GM23248 (cell line): ENCODE measurements at places on chromosomes 12 and 14.

- DNase-seq, result no peak
Observed at GRCh38 chr12:93704122-93704521, 26.9 kb downstream of the CRADD start.

DNA sequence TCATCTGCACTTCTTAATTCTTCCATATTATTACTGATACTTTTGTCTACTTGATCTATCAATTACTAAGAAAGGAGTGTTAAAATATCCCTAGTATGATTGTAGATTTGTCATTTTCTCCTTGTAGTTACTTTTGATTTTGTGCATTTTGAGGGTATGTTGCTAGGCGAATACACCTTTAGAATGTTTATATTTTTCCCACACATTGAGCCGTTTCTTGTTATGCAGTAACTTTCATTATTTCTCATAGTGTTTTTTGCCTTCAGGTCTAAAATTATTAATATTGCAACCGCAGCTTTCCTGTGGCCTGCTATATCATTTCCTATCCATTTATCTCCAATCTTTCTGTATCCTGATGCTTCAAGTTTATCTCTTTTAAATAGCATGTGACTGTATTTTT lies 44.6 kb upstream of the C12orf42 start:
- no peak for DNase-seq

DNA sequence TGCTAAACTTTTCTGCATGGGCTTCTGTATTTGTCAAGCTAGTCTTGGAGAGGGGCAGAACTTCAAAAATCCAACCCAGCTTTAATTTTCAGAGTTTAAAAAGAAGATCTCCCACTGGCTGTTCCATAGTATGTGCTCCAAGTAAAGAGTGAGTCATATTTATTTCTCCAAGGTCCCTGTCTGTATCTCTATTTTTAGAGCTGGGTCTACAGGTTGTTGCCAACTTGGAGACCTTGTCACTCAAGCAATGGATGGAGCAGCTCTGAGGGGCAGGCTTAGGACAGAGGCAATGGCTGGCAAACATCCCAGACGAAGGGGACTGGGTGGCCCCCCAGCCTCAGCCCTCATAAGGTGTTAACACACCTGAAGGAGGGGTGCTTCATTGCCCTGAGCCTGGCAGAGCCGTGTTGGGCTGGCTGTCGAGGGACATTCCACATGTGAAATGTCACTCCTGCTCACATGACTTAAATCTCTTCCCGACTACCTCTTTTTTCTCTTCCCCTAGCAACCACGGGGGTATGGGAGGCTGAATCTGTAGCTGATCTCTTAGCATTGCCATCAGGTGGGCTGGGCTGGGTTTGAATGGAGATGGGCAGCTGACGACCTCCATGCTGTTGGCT lies 103.1 kb downstream of the SMOC1 start:
- no peak for DNase-seq

DNA sequence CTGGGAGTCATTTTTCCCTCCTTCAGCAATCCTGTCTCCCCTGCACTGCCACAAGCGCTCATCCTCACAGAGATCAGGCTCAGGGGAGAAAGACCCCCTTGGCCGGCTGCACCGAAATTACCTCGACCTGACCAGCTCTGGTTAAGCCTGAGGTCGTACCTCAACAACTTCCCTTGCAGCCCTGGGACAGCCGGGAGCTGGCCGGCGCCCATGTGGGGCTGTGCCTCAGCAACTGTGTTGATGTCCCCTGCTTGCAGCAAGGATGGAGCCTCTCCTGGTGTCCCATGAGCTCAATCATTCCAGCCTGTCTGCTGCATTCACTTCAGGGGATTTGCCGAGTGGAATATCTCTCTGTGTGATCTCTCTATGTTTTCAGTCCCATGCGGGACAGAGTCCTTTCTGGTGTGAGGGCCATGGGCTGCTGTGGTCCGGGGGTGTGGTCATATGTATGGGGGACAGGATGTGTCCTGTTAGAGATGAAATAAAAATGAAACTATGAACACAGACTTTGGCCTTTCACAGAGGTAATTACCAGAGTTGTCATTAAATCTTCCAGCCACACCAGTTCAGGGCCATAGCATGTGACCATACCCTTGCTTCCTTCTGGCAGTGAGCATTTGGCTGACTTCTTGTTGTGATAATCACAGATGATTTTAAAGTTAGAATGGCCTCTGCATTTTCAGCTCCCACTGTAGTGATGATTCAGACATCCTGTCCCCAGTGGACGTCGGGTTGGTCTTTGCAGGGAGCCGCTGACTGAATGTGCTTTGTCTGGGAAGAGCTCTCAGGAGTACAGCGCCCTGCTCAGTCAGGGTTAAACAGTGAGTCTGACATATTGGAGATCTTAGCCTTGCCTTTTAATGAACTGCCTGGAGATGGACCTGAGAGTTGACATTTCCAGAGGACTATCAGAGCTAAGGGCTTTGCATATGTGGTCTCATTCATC lies 405.9 kb downstream of the AACS start:
- DNase-seq, result no peak

DNA sequence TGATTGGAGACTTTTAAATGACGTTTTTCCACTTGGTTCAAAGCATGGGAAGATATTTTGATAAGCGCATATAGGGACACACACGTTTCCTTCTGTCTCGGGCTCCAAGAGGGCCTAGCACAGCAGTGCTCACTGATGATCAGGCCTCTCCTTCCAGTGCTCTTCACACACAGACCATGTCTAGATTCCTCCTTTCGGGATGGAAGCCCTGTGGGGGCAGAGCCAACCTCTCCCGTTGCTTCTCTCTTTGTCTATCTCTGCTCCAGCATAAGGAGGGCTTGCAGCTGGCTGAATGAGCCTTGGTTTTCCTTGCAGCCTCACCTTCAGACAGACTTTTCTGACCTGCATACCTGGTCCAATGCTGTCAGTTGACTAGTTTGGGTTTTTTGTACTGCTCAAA lies 22.3 kb downstream of the GPRC5D start:
- no peak for DNase-seq

- DNase-seq, result no peak
Observed at GRCh38 chr12:72872996-72873395, 600.8 kb downstream of the TRHDE start.

GRCh38 chr12:88241862-88242570 lies 99.9 kb downstream of the TMTC3 start:
- DNase-seq, result peak; percentile 96

GRCh38 chr12:40616383-40616915 lies 75.8 kb upstream of the CNTN1 start:
- no peak for DNase-seq

GRCh38 chr14:33986804-33987203 lies 35.9 kb upstream of the EGLN3 start:
- peak; percentile 86 for DNase-seq

DNA sequence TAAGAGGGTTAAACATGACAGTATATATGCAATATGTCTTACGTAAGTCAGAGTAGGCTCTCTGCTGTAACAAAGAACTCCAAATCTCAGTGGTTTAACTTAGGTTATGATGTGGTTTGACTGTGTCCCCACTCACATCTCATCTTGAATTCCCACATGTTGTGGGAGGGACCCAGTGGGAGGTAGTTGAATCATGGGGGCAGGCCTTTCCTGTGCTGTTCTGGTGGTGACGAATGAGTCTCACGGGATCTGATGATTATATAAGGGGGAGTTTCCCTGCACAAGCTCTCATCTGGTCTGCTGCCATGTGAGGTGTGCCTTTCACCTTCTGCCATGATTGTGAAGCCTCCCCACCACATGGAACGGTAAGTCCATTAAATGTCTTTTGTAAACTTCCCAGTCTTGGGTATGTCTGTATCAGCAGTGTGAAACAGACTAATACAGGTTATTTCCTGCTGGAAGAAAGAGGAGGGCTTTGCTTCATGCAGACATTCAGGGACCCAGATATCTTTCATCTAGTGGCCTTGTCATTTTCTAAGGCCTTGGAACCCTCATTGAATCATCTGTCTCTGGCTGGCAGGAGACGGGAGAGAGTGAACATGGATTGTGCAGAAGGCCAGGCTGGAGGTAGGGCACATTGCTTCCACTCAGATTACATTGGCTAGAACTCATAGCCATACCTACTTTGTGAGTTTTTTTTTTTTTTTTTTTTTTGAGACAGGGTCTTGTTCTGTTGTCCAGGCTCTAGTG lies 96.1 kb downstream of the CRADD start:
- DNase-seq, result peak; percentile 53

GRCh38 chr14:103561381-103562178 lies 877 bp downstream of the BAG5 start:
- DNase-seq, result peak; percentile 86

DNA sequence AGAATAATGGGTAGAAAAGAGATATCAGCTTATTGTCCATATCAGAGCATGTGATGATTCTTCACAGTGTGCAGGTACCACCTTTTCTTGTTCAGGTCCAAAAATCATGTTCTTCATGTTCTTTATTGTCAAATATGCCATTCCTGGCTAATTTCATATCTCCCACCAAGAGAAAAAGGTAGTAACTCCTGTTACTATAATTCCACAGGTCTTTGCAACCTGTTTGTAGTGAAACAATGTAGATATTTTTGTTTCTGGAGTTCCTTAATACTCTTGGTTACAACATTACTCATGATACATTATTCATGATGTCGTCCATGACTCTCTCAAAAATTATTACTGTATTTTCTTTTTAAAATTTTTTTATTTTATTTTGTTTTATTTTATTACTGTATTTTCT lies 11.3 kb upstream of the TMBIM6 start:
- no peak for DNase-seq

- DNase-seq, result peak; percentile 88
Observed at GRCh38 chr14:21486640-21487087, 9.7 kb downstream of the TOX4 start.

GRCh38 chr12:16349131-16349460 lies 1.7 kb downstream of the MGST1 start:
- DNase-seq, result peak; percentile 98

- DNase-seq, result peak; percentile 48
Observed at GRCh38 chr12:91926848-91927247, 218.8 kb downstream of the BTG1 start.

DNA sequence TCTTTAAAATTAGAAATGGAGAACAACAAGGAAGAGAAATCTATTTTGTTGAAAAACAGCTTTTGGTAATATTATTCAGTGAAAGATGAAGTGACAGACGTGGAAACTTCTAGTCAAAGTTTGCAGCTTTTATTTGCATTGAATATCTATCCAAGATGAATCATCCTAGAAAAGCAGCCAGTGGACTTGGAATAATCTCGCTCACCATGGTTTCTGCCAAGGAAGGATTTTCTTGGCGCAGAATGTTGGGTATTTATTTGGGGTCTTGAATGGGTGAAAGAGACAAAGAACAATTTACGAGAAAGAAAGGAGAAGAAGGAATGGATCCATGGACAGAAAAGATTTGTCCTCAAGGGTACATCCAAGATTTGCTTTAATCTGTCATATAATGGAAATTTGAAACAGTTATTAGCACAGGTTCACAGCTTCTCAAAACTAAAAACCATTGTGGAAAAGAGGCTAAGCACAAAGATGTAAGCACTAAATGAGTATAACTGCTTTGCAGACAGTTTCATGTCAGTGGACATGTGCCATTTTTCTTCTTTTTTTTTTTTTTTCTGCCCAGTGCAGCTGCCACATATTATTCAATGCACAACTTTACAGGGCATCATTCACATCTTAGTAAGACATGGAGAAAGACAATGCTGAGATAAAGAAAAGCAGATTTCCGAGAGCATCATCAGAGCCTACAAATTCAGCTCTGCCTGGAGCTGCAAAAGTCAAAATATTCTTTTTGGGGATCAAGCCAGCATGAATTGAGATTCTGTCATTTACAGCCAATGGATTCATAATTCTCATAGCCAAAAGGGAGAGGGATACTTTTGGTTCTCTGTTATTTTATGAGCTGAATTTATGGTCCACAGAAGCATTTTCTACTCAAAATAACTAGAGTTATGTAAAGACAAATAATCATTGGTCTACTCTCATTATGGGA lies 333.7 kb downstream of the DAD1 start:
- no peak for DNase-seq

DNA sequence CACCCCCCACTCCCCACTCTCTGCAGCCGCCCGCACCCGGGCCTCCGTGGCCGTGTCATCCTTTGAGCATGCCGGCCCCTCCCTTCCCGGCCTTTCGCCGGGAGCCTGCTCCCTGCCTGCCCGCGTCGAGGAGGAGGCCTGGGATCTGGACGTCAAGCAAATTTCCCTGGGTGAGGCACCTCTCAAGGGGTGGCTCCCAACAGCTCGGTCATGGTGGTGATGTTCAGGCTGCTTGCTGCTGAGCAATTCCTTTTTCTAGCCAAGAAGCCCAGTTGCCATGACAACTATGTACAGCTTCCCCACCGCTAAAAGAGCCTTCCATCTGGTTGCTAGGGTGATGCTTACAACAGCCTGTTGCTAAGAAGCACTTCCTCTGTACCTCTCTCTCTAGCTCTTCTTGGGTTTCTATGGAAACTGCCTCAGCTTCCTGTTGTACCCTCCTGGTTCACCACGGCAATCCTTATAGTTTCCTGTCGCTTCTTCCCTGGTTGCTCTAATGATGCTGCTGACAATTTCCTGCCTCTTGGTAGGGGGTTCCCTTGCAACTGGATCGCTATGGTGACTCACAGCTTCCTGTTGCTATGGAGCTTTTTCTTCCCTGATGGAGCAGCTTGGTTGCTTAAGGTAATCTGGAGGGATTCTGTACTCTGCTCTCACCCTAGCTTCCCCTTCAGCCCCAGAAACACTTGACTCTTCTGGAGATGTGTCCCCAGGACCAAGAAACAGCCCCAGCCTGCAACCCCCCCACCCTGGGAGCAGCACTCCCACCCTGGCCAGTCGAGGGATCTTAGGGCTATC lies 11.0 kb downstream of the ZNF219 start:
- DNase-seq, result peak; percentile 98

GRCh38 chr14:64195199-64195598 lies 99.0 kb downstream of the ESR2 start:
- no peak for DNase-seq

- DNase-seq, result peak; percentile 67
Observed at GRCh38 chr12:90945070-90945649, 9.8 kb downstream of the CCER1 start.

DNA sequence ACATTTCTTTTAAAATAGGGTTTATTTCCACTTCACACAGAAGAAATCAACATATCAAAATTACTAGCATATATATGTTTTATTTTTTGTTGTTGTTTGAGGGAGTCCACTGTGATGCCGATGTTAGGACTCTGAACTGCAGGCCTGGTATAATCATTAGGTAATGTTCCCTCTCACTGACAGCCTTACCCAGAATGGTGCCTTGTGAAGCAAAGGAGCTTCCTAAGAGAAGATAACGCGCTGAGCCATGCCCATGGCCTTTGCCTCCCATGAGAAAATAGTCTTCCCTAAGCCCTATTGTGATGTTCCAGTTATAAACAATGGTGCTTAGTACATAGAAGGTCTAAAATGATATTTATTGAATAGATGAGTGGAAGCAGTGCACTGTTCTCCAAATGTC lies 12.0 kb downstream of the GNG2 start:
- DNase-seq, result no peak
